ENCODE measurements at places on chromosomes 11 and 22. TPM values are rescaled to one million over a fixed set of nuclear protein-coding genes. Genes with fewer than 3 reads are reported as not detected.
A peak's percentile ranks its signal among the peaks of the same experiment; 100 is the strongest.

DNA sequence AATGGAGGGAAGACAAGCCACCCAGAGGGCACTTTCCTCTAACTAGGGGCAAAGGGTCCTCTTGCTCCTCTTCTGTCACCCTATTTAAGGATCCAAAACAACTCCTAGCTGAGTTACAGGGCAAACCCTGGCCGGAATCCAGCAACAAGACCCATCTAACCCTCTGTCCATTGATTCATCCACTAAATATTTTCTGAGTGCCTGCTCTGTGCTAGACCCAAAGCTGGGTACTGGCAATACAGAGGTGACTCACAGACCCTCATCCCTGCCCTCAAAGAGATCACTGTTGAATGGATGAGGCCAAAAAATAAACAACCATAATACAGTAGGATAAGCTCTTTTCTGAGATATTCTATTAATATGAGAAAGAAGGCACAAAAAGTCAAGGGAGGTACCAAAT lies 4.3 kb upstream of the GALNT18 start:
- DNase-seq, result no peak

- no peak for DNase-seq
Observed at GRCh38 chr11:73401924-73402833, 26.0 kb downstream of the RELT start.

- DNase-seq, result no peak
Observed at GRCh38 chr11:57419146-57419545, 7.8 kb downstream of the SLC43A3 start.

GRCh38 chr11:131506348-131506747 lies 135.9 kb downstream of the NTM start:
- DNase-seq, result peak; percentile 87

DNA sequence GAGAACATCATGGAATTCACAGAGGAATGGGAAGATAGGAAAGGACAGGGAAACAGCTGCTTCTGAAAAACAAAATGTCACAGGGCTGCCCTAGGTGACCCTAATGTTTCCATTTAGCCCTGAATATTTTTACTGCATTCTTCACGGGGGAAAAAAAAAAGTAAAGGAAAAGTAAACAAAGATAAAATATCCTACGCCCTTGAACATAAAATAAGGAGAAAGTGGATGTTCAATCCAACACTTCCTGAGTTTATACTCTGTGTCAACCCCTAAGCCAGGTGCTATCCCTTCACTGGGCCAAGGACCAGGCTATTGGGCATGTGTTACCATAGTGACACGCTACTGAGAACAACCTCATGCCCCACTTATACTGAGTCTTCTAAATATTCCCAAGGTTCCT lies 84.7 kb downstream of the FAM76B start:
- DNase-seq, result no peak

- peak; percentile 39 for DNase-seq
Observed at GRCh38 chr11:96207459-96208449, 135.2 kb downstream of the MAML2 start.

The ADM2 gene
- polyA plus RNA-seq, result 0.11 TPM

The SYCE3 gene
- not detected for polyA plus RNA-seq

The PGM2L1 gene
- 50.9 TPM for polyA plus RNA-seq

The GRIK4 gene
- polyA plus RNA-seq, result 18.4 TPM

The OR4A16 gene
- not detected for polyA plus RNA-seq

The CRYBA4 gene
- not detected for polyA plus RNA-seq

The TIMM10 gene
- polyA plus RNA-seq, result 47.7 TPM
